Left hindlimb (tissue), 1 donor: ENCODE measurements at places on chromosomes 2 and 18.

GRCh38 chr18:28040716-28041115 lies 136.2 kb downstream of the CDH2 start:
- DNase-seq = no peak

GRCh38 chr2:77737236-77737635 lies 215.1 kb upstream of the LRRTM4 start:
- DNase-seq = no peak

DNA sequence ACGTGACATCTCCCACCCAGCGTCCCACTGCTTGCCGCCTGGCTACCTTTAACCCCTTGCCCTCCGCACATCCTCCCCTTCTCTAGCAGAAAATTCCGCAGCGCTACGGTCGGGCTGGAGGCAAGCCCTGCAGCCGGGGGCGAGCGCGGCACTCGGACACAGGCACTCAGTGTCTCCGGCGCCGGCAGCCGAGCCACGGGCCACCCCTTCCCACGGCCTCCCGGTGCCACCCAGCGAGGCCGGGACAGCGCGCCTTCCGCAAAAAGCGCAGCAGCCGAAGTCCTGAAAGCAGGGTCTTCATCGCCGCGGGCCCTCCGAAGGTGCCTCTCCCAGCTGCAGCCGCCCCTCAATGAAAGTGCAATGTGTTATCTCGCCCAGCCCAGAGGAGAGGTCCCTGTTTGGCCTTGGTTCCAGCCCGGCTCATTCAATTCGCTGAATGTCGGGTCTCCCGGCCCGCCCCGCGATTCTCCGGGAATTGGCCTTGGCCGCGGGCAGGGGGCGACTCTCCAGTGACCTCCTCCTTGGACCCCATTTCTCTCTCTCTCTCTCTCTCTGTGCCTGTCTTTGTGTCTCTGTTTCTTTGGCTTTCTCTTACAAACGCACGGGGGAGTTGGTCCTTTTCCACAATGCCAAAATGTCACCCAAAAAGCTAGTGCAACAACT lies 1.1 kb downstream of the DLGAP1 start:
- DNase-seq = peak; percentile 51

DNA sequence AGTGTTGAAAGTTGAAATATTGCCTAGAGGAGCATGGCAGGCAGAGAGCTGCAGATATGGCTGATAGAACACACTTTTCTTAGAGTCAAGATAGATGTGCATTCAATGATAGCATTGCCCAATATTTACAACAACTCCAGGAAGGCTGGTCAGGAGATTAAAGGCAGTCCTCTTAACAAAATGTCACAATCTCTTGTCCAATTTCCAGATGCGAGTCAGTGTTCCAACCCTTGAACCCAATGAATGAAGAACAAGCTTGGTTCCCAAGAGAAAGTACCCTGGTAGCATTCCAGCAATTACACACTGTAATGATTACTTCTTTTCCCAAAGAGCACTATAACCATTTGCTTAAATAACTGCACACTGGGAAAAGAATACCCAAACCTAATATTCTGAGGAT lies 839.4 kb upstream of the VRK2 start:
- DNase-seq = no peak

- no peak for DNase-seq
These were observed 4.3 kb upstream of the SALL3 start for GRCh38 chr18:78975292-78975691.

GRCh38 chr2:1843646-1844045 lies 99.3 kb upstream of the PXDN start:
- no peak for DNase-seq

GRCh38 chr2:13996527-13996926 lies 636.0 kb upstream of the LRATD1 start:
- DNase-seq = no peak

- no peak for DNase-seq
These were observed 1233.2 kb upstream of the ZEB2 start for GRCh38 chr2:145753041-145753608.

GRCh38 chr2:191831410-191831994 lies 15.4 kb downstream of the CAVIN2 start:
- no peak for DNase-seq

GRCh38 chr2:140603416-140603815 lies 1527.4 kb downstream of the LRP1B start:
- DNase-seq = no peak

- no peak for DNase-seq
These were observed 386.5 kb upstream of the DCC start for GRCh38 chr18:51953521-51953920.

DNA sequence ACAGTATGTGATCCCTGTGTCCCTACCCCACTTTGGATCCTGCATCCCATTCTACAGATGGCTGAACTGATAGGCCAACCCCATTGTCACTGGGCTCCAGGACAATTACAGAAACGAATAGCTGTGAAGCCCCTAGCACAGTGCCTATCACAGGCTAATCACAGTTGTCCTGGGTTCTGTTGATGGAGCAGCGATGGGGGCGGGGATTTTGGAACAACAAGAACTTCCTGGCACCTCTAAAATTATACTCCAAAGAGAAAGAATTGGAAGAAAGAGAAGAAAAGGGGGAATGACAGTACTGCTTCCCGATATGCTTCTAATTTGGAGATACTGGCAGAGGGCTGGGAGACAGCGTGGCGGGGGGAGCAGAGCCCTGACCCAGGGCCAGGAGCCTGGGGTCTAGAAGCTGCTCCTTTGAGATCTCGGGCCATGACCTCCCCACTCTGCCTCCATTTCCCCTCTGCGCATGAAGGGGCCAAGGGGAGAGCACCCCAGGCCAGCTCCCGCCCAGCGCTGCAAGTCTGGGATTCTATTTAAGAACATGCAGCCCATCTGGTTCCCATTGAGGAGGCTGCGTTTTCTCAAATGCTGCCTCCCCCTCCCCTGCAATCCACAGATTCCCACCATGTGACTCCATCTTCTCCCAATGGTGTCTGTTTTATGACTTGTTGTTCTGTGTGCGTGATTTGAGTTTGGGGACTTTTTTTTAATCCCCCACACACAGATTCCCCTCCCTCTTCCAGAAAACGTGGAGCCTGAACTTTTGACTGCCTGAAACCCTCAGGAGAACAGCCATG lies 202.7 kb downstream of the CYP26B1 start:
- peak; percentile 82 for DNase-seq

GRCh38 chr18:10230072-10230471 lies 224.4 kb upstream of the APCDD1 start:
- no peak for DNase-seq

- DNase-seq = no peak
These were observed 869 bp downstream of the USP40 start for GRCh38 chr2:233565685-233566140.

DNA sequence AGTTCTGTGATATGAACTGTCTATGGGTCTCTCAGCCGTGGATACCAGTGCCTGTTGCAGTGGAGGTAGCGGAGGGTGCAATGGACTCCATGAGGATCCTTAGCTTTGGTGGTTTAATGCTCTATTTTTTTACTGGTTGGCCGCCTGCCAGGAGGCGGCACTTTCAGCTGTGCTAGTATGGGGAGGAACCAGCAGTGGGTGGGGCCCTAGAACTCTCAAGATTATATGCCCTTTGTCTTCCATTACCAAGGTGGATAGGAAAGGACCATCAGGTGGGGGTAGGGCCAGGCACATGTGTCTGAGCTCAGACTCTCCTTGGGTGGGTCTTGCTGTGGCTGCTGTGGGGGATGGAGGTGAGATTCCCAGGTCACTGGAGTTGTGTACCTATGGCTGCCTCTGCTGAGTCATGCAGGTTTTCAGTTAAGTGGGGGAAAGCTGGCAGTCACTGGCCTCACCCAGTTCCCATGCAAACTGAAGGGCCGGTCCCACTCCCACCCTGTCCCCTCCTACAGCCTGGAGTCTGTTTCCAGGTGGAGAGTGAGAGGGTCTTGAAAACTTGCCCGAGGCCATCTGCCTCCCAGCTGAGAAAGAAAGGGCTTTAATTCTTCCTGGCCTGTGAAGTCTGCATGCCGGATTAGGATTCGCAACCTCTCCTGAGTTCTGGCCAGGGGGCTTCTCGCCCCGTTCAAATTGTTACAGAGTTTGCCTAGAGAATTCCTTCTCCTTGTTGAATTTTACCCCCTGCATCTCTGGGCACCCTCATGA lies 14.5 kb downstream of the KCNS3 start:
- DNase-seq = no peak

GRCh38 chr2:205580212-205580987 lies 101.9 kb upstream of the NRP2 start:
- no peak for DNase-seq

- DNase-seq = no peak
These were observed 9.1 kb upstream of the MALT1 start for GRCh38 chr18:58662118-58662517.

DNA sequence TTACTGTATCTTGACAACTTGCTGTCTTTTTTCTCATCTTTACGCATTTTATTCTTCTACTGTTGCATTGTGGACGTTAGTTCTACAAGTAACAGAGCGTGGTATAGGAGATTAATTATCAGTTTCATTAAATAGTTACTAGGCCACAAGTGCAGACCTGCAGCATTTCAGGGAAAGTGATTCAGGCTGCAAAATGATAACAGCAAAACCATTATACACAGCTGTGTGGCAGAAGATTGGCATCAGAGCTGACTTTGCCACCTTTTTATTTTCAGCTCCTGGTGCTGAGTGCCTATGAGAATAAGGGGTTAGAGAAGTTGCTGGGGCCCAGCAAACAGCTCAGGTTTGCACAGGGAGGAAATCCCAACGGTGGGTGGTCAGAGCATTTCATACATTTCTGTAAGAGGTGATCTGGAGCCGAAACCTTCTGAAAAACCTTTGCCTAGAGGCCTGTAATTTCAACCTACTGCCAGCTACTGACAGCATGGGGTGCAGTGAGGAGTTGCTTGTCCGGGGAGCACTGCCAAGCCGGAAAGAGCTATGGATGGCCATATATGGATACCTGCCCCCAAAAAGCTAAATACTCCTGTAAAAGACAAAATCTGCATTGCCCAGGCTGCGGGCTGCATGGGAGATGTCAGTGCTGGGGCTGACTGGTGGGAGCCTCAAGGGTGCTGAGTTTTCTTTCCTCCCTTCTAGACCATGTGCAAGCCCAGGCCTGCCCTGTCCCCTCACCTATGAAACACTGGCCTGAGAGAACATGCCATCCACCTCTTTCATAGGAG lies 2.7 kb upstream of the CCBE1 start:
- no peak for DNase-seq

DNA sequence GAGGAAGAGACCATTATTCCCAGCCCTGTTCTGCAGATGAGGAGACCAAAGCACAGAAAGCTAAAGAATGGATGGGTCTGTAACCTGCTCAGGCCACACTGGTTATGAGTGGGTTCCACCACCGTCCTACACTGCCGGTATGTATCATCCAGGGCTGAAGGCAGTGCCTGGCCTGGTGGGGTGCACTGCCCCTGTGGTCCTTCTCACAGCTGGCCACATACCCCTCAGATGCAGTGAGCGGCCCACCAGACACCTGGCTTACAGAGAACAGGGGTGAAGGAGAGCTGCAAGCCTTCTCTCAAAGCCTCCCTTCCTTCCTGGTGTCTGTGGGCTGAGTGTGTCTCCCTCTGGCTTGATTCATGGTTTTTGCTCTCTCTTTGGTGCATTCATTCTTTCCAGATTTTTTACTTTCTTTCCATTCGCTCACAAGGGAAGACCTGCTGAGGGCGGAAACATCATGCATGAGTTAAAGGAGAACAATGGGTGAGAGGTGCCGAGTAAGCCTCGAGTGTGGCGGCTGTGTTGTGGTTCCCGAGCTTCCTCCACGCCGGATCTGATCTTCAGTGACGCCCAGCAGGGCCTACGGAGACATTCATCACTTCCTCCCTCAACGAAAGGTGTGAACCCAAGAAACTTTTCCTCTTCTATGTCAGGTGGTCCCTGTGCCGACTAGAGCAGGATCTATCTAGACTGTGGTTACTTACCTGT lies 62.1 kb upstream of the REL start:
- DNase-seq = no peak

DNA sequence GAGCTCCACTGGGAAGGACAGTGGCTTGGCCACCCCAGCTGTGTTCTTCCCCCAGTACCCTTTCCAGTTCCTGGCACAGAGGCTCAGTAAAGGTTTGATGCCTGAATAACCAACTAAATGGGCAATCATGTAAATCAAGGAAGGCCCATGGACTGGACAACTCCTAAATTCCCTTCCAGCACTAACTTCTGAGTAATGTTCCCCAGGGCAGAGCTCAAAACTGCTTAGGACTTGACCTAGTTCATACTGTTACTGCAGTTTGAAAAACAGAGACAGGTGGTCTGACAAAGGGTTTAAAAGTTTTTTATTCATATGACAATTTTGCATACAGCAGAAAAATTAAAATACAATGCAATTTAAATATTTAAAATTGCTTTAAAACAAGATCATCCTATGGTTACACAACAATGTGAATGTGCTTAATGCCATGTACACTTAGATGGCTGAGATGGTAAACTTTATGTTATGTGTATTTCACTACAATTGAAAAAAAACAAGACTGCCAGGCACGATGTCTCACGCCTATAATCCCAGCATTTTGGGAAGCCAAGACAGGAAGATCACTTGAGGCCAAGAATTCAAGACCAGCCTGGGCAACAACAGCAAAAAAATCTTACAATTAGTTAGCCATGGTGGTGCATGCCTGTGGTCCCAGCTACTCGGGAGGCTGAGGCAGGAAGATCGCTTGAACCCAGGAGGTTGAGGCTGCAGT lies 26.2 kb downstream of the PCBP1 start:
- DNase-seq = no peak

- no peak for DNase-seq
These were observed 14.7 kb downstream of the WNT10A start for GRCh38 chr2:218895326-218895725.

- DNase-seq = no peak
These were observed 17.5 kb downstream of the MGAT4A start for GRCh38 chr2:98713332-98714015.

DNA sequence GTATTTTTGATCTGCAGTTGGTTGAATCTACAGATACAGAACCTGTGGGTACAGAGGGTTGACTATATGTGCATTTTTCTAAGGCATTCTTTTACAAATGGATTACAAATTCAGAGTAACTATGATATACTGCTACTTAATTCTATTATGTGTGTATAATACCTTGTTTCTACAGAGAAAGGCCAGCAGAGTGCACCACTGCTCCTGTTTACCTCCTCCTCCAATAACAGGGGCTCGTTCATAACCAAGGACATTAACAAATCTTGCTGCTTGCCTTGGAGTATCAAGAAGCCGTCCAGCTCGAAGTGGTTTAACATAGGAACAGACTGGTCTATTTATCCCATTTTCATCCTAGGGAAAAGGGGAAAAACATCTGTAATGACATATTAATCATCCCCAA lies 16.4 kb downstream of the CEP76 start:
- DNase-seq = no peak

DNA sequence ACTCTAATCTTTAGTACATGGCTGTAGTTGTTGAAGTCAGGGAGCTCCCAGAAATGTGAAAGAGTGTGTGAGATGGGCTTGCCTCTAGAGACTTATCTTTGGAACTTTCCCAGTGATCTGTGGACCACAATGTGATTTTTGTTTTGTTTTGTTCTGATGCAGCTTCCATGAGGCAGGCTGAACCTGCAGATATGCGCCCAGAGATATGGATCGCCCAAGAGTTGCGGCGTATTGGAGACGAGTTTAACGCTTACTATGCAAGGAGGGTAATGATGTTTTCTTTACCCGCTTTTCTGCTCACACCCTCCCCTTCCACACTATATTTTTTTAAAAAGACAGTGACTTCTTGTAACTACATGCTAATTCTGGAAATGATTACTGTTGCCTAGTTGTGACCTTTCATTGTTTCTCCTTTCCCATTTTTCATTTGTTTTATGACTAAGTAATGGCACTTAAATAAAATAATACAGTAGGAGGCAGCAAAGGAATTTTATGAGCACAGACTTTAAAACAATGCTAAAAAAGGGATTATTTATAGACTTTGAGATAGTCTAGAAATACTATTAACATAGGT lies 29.3 kb downstream of the BCL2L11 start:
- DNase-seq = no peak

- DNase-seq = no peak
These were observed 262.6 kb downstream of the DCDC2C start for GRCh38 chr2:3965953-3966352.
